ENCODE measurements at places on chromosomes 5 and 9. TPM values are rescaled to one million over a fixed set of nuclear protein-coding genes. Genes with fewer than 3 reads are reported as not detected.
A peak's percentile ranks its signal among the peaks of the same experiment; 100 is the strongest.

DNA sequence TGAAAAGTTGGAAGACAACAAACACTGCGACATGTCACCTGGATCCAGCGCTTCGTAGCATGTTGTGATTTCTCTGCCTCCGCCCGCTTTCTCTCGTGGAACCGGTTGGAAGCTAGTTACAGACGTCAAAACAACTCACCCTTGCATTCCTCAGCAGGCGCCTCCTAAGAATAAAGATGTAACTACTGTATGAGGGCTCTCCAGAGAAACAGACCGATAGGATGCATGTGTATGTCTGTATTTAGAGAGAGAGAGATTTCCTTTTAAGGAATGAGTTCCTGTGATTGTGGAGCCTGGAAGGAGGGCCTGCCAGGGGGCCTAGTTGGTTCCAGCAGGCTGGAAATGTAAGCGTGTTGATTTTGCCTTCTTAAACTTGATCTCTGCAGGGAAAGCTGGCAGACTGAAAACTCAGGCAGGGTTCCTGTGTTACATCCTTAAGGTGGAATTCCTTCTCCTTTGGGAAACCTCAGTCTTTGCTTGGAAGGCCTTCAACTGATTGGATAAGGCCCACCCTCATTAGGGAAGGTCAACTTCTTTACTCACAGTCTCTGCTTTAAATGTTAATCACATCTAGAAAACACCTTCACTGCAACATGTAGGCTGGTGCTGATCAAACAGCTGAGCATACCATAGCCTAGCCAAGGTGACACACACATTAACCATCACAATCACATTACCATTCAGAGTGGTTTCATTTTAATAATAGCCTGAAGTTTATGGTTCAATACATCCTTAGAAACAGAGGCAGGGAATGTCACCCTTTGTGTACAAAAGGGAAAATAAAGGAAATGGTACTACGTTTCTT lies 163.8 kb downstream of the SYK start:
- ATAC-seq = peak; percentile 26

- ATAC-seq = no peak
These were observed 591.6 kb upstream of the DMAC1 start for GRCh38 chr9:8391132-8391531.

DNA sequence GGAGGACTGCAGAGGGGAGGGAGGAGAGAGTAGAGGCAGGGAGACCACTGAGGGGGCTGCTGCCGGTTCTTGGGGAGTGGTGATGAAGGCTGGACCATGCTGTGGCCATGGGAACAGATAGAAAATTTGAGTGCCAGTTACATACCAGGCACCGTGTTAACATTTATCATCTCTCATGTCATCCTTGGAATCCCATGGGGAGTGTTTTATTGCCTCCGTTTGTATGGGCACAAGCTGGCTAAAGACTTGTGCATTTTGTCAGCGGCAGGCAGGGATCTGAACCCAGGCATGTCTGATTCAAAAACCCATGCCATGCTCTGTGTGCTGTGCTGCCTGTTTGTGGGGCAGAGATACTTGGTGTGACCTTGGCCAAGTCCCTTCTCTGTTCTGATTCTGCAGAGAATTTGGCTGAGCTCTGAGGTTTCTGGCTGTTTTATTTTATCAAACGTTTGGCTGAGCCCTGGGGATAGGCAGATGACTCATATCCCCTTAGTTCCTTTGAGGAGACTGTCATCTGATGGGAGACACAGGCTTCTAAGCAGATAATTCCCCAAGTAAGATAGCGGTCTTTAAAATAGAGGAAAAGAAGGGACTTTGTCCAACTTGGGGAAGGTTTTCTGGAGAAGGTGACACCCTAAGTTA lies 22.2 kb downstream of the COL27A1 start:
- no peak for ATAC-seq

- ATAC-seq = no peak
These were observed 468.1 kb upstream of the ACTBL2 start for GRCh38 chr5:57950616-57951228.

DNA sequence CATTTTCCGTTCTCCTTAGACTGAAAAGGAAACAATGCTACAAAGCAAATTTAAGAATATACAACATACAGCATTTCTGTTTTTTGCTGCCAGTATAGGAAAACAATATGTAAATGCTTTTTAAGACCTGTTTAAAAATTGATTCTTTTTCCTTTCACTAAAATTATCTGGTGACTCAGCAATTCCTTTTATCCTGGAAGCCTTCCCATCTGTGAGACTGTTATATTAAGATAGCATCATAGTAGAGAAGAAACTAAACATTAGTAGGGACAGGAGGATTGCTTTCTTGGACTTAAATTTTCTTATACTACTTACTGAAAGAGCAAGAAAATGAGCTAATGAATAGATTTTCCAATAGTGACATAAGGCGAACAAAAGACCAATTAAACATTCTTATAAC lies 30.0 kb upstream of the GPR21 start:
- ATAC-seq = no peak

Gene NR2F1
- total RNA-seq = 2.7 TPM

Gene ERAP2
- 1.3 TPM for total RNA-seq

Data from esophagus mucosa (tissue), 1 donor.